Pancreas (tissue), 10 donors: ENCODE measurements at places on chromosomes 2 and 18. TPM values are rescaled to one million over a fixed set of nuclear protein-coding genes. Genes with fewer than 3 reads are reported as not detected.

DNA sequence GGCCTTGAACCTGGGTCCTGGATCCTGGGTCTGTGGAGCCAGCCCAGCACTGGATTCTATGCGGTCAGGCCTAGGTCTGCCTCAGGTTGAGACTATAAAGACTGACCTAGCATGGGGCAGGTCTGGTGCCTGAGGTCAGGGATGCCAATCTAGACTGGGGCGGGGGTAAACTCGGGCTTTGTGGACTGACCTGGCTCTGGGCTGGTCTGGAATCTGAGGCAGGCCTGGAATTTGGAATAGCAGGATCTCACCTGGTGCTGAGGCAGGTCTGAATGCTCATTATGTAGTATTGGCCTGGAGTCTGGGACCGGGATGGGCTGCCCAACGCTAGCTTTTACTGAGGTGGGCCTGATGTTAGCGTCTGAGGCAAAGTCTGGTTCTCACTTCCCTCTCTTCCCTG, 256.0 kb downstream of the KIAA1328 start:
- no peak for DNase-seq

GRCh38 chr2:120654381-120655134, 81.1 kb upstream of the GLI2 start:
- no peak for DNase-seq

GRCh38 chr2:16640001-16640700, 25.5 kb downstream of the CYRIA start:
- no peak for DNase-seq

- no peak for DNase-seq
Observed at GRCh38 chr18:78792736-78793135, 186.9 kb upstream of the SALL3 start.

DNA sequence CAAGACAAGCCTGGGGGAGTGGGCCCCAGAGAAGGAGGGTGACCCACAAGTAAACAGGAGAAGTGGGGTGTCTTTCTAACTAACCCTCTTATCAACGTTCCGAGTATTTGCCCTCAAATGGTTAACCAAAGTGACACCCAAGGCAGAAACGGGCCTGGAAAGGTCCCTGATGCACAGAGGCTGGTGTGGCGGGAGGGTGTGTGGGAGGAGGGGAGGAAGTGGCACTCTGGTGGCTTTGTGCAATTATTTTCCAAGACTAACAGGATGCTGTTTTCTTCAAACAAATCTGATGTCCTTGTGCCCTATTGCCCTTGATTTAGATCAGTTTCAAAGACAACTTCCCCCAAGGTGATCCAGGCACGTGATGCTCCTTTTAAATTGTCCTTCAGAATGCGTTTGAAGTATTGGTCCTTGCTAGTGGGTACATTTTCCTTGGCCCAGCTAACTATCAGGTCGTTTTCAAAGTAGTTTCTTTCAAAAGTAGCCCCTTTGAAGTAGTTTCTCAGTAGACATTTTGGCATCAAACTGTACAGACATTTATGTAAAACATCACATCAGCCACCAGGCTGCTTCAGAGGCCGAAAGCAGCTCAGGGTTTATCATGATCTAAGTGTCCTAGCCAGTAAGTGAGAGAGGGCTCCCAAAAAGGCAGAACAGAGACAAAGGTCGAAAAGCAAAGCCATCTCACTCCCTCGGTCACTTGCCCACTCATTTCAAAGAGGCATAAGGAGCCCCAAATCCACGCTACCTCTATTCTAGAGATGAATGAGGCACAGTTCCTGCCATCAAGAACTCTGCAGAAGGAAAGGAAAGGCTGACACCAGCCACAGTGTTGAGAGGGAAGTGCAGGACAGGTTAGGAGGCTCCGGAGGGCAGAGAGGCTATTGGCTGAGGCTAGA, 371.1 kb upstream of the ID2 start:
- no peak for DNase-seq

- no peak for DNase-seq
Observed at GRCh38 chr2:202831242-202832220, 40.0 kb downstream of the ICA1L start.

DNA sequence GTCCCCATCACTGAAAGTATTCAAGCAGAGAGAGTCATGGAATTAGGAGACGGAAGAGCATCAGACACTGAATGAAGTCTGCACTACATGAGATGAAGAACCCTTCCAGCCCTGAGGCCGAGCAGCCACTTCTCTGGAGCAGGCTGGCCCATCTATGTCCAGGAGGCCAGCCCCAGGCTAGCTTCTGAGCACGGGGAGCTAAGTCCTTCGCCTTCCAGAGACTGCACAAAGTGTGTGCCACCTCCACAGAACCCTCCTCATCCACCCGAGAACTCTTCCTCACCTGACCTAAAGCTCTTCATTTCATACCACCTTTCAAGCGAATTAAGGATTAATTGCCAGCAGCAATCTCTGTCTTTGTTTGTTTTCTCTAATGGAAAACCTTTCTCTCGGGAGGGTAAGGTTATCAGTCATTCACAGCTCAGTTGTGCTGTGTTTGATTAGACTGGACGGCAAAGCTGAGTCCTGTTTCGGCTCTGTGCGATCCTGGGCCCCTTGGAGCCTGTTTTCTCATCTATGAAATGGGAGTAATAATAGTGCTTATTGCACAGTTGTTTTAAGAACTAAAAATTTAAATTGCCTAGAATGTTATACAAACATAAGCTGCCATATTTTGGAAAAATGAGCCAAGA, 38.0 kb downstream of the SCTR start:
- DNase-seq: no peak

DNA sequence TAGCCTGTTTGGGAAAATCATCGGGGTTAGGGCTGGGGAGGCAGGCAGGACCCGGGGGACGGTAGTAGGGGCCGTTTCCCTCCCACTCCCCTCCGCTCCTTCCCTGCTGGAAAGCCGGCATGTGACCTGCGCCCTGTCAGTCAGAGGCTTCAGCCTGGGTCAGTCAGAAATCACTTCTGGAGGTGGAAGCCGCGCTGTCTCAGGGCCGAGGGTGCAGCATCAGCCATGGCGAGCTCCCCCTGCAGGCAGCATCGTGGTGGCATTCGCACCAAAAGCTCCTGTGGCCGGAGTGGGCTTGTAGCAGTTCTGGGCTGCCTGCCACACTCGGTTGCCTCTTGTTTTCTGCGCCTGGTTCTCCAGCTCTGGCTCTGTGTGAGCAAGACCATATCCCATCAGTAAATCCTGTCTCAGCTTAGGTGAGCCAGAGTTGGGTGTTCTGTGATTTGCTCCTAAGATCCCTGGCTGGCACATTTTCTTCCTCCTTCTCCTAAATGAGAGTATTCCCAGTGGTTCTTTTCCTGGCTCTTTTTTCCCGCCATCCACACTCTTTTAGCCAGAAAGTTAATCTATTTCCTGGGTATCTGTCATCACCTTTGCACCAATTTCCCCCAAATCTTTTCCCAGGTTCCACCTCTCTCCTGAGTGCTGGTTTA, 123.9 kb upstream of the CD302 start:
- peak; percentile 72 for DNase-seq

DNA sequence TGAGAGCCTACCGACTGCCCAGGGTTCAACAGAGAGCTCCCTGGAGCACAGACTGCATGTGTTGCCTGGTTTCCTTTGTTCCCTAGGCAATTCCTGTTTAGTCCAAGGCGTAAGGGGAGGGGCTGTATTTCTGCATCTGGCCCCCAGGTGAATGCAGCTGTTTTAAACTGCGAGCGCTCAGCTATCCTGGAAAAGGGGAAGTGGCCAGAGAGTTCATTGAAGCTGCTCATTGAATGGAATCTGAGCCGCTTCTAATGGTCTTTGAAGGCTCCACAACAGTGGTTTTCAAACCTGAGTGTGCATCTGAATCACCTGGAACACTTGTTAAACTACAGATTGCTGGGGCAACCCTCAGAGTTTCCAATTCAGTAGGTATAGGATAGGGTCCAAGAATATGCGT, 18.1 kb downstream of the MAPK4 start:
- DNase-seq: no peak

- no peak for DNase-seq
Observed at GRCh38 chr2:88903749-88904353, 212.4 kb downstream of the RPIA start.

DNA sequence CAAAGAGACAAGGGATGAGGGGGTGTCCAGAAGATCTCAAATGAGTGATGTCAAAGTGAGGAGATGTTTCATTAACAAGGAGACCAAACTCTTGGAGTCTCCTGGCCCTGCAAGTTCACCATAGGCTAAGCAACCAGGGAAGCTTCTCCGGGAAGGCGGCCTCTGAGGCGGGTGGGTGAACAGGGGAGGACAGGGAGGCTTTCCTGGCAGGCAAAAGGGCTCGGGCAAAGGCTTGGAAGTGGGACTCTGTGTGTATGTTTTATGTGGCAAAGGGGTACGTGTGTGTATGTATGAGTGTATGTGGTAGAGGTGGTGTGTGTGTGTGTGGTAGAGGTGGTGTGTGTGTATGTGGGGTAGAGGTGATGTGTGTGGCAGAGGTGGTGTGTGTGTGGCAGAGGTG, 163.9 kb downstream of the DYSF start:
- DNase-seq: peak; percentile 31

GRCh38 chr2:143344780-143345179, 215.6 kb downstream of the ARHGAP15 start:
- no peak for DNase-seq

DNA sequence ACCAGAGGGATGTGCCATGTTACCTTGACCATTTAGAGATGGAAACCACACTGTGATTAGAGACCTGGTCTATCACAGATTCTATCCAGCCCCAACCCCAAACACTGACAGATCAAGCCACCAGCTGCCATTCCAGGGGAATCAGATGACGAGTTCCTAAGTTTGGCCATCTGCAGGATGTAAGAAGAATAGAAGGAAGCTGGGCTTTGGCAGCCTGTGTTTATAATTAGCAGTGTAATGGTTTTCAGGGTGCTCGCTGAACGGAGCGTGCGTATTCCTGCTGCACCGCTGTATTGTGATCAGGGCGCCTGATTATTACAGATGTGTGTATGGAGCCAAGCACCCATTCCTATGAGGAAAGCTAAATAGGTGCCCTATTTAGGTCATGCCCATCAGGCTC, 138.1 kb downstream of the LRRC30 start:
- DNase-seq: no peak

GRCh38 chr2:173998386-173998785, 33.2 kb upstream of the SP3 start:
- no peak for DNase-seq

GRCh38 chr2:45823723-45824206, 172.3 kb downstream of the PRKCE start:
- peak; percentile 97 for DNase-seq

GRCh38 chr2:64635976-64636911, 17.5 kb downstream of the SERTAD2 start:
- DNase-seq: no peak

DNA sequence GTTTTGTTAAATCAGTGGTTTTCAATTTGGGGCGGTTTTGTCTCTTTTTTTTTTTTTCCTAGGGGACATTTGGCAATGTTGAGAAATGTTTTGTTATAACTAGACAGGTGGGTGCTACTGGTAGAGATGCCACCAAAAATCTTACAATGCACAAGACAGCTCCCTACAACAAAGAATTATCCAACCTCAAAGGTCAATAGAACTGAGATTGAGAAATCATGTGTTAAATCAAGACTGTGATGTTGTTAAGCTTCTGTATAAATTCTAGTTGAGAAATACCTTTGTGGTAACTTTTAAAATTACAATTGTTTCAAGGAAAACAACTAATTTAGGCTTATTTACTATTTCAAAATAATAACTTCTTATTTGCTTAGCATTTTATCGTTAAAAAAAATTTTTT, 9.4 kb upstream of the SPOPL start:
- DNase-seq: no peak

DNA sequence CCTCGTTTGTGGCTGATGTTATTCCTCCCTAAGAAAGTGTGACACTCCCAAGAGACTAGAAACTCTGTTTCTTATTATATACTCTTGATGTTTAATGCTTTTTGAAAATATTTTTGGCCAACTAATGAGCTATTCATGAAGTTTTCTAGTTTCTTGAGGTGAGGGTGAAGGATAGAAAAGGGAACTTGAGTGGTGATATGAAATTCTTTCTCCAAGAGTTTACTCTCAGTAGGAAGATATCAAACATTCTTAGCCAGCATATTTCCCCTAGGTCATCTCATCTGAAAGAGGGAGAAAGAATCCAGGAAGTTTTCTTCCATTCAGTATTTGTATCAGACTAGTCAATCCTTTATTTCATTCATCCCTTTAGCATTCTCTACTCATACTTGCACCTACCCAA, 95.7 kb downstream of the MAP3K20 start:
- DNase-seq: no peak

GRCh38 chr18:30967701-30968100, 74.8 kb downstream of the DSC3 start:
- no peak for DNase-seq

DNA sequence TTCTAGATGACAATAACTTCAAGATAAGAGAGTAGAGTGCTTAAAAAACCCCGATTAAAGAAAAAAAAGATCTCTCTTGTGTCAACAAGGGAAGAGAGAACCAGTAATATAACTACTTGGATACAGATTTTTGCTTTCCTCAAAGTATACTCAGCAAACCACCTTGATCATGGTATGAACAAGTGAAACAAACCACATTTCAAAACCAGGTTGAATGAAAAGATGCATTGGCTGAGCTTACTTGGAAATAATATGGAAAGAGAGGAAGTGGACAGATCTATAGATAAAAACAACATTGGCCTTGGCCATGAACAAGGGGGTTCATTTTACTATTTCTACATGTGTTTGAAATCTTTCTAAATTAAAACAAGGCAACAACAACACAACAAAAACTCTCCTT, 50.1 kb downstream of the ATP8B1 start:
- no peak for DNase-seq

- DNase-seq: no peak
Observed at GRCh38 chr2:3296182-3296972, 81.2 kb downstream of the EIPR1 start.

DNA sequence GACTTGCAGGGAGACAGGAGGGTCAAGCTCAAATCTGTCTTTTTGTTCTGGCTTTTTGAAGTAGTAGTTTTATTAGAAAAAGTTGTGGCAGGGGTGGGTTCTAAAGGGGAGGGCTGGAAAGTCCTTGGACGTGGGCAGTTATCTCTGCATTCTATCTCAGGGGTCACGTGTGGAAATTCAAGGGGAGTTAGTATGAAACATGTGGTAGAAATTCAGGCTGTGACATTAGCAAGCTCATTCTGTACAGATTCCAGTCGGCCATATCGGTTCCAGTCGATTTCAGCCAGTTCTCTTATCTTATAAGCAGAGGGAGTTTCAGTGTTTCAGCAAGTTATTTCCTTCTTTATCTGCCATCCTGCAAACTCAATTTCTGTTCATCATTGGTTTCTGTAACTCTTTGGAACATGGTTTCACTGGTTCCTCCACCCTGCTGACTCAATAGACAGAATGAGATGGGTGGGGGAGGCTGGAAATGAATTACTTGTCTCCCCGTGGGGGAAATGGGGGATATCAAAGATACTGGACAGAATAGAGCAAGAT, 53.0 kb downstream of the RAB27B start:
- DNase-seq: no peak

- peak; percentile 84 for DNase-seq
Observed at GRCh38 chr2:46298522-46299353, 1.5 kb downstream of the EPAS1 start.

ARHGEF33 gene
- polyA plus RNA-seq: 1.6 TPM

INPP5D gene
- 2.2 TPM for polyA plus RNA-seq

LAMA1 gene
- polyA plus RNA-seq: 2.4 TPM

IMPA2 gene
- 93.5 TPM for polyA plus RNA-seq

POTEI gene
- 0.30 TPM for polyA plus RNA-seq

ALPI gene
- not detected for polyA plus RNA-seq

PNPT1 gene
- 5.5 TPM for polyA plus RNA-seq

GPC1 gene
- polyA plus RNA-seq: 23.2 TPM

SGPP2 gene
- polyA plus RNA-seq: 0.80 TPM

ABCB11 gene
- 0.02 TPM for polyA plus RNA-seq

HOXD9 gene
- 0.49 TPM for polyA plus RNA-seq

NEB gene
- polyA plus RNA-seq: 0.99 TPM
